ENCODE measurements at places on chromosomes 7 and 10.
A peak's percentile ranks its signal among the peaks of the same experiment; 100 is the strongest.

GRCh38 chr7:8590791-8591190 lies 157.4 kb downstream of the NXPH1 start:
- no peak for DNase-seq

- DNase-seq: no peak
These were observed 17.6 kb downstream of the PRKAG2 start for GRCh38 chr7:151859111-151859947.

DNA sequence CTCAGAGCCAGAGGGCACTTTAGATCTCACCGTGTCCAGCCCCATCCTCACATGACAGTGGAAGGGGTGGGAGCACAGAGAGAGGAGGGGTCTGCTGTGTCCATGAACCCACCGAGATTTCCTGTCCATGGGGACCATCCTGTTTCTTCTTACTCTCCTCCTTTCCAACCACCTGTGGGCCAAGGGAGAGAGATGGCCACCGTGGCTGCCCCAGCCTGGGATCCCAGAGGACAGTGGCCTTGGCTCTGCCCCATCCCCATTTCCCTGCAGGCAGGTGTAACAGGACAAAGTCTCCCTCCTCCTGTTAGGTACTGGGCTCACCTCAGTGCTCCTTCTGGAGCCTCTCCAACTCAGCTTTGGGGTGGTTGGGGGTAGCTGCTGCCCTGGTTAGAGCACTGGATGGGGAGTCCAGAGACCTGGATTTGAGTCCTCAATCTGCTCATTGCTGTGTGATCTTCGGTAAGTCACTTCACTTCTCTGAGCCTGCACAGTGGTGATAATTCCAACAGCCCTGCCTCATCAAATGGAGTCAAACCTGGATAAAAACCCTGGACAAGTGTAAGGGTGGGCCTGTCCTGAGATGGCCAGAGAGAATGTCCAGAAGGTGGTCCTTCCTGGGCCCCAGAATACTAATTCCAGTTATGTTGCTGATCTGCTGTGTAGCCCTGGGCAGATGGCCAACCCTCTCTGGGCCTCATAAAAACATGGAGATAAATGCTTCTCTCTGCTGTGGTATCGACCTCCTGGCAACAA lies 17.8 kb upstream of the PCBD1 start:
- no peak for DNase-seq

DNA sequence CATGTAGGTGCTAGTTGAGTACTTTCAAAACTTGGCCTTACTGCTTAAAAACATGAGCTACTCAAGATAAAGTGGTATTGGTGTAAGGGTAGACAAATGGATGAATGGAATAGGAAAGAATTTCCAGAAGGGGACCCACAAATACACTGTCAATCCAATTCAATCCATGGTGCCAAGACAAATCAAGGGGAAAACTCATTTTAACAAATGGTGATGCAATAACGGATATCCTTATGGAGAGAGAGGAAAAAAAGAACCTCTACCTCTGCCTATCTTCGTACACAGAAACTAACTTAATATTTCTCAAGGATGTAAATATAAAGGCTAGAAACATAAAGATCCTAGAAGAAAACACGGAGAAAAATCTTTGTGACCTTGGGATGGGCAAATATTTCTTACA lies 123.8 kb upstream of the RSU1 start:
- DNase-seq: no peak

- no peak for DNase-seq
These were observed 101.7 kb upstream of the KLF6 start for GRCh38 chr10:3886641-3887251.

GRCh38 chr10:122331100-122331499 lies 43.4 kb upstream of the PLEKHA1 start:
- no peak for DNase-seq

- DNase-seq: no peak
These were observed 186.6 kb upstream of the HDAC9 start for GRCh38 chr7:18308938-18309337.

- DNase-seq: no peak
These were observed 95.5 kb upstream of the RNF32 start for GRCh38 chr7:156544919-156545715.

GRCh38 chr7:100604028-100604975 lies 2.1 kb downstream of the PCOLCE start:
- peak; percentile 93 for DNase-seq

GRCh38 chr7:130423501-130424037 lies 17.2 kb downstream of the CEP41 start:
- DNase-seq: no peak

DNA sequence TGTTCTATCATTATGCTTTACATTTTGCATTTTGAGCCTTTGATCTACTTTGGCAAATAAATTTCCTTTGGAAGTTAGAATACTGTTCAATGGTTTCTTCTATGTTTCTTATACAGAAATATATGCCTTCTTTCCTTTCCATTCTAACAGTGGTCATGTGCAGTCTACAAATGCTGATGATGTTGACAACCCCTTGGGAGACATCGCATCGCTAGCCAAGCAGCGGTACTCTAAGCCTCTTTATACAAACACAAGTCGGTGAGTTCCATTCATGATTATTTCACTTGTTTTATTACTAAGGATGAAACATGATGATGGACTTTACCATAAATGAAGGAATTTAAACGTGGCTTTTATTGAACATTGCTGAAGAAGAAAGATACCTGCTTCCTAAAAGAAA lies 48.1 kb upstream of the ZPBP start:
- DNase-seq: no peak

GRCh38 chr10:76354212-76354738 lies 922.9 kb downstream of the LRMDA start:
- no peak for DNase-seq
